Retinal pigment epithelial cell (primary cell): ENCODE measurements at places on chromosomes 2 and 18.

- no peak for DNase-seq
Measured at GRCh38 chr2:113861740-113862139, 28.1 kb upstream of the ACTR3 start.

- no peak for DNase-seq
Measured at GRCh38 chr2:133836691-133837345, 268.6 kb upstream of the NCKAP5 start.

- no peak for DNase-seq
Measured at GRCh38 chr2:174666845-174667244, 69.2 kb upstream of the WIPF1 start.

DNA sequence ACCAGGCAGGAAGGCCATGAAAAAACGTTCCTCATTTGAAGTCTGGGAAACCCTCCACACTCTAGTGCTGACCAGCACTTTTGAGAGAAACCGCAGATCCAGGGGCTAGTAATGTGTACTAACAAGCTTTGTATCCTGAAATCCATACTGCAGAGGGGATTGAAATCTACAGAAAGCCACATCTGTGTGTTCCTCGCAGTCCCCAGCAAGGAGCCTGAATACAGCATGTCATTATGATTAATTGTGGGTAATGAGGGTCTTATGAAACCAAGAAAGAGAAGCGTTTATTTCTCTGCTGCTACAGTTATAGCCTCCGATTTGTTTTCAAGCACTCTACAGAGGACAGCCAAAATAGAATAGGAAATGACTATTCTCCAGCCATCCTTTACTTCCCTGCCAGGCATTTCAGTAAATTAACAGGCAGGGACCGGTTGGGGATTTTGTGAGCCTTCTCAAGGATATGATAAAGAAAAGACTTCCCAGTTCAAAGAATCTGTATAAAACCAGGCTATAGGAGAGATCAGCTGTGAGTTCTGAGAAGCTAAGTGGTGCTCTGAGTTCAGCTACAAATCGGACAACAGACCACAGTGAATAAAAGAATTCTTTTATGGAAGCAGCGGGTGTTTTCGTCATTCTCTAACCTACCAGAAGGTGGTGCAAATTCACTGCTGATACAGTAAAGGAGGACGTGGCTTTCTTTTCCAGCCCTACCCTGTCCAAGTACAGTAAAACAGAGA is 133.4 kb downstream of the INSIG2 start:
- peak; percentile 34 for DNase-seq

- no peak for DNase-seq
Measured at GRCh38 chr2:174383796-174384195, 11.7 kb upstream of the SCRN3 start.

- no peak for DNase-seq
Measured at GRCh38 chr18:13620206-13620672, 106.1 kb downstream of the FAM210A start.

GRCh38 chr2:185208261-185208660 is 530.3 kb upstream of the FSIP2 start:
- DNase-seq = no peak

DNA sequence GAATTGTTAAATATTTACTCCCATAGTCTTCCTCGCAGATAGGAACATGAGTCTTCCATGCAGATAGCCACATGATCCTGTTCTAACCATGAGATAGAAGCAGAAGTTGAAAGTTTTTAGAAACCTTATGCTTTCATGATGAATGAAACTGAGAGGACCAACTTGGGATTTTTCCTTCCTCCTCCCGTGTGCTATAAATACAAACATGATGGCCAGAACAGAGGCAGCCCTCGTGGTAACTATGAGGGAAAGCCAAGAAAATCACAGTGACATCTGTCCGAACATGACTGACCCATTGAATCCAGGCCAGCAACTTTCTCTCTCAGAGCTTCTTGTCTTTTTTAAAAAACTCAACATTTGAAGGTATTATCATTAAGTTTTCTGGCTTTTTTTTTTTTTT is 78.5 kb downstream of the ACAA2 start:
- DNase-seq = no peak

DNA sequence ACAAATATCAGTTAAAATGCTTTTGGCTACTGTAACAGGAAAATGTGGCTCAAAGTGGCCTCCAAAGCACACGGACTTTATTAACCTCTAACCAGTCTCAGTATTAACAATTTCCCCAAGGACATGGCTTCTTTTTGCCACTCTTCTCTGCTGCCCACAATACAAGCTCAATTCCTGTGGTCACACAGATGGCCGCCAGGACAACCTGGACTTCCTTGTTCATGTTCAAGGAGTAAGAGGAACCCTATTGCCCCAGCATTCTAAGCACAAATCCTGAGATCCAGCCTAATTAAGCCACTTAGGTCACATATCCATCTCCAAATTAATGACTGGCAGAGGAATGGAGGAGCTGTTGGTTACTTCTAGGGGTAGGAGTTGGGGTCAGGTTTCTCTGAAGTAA is 38.2 kb downstream of the AOX1 start:
- no peak for DNase-seq

GRCh38 chr2:239142296-239142695 is 258.5 kb downstream of the HDAC4 start:
- no peak for DNase-seq

- no peak for DNase-seq
Measured at GRCh38 chr2:211766689-211767088, 771.9 kb downstream of the ERBB4 start.

DNA sequence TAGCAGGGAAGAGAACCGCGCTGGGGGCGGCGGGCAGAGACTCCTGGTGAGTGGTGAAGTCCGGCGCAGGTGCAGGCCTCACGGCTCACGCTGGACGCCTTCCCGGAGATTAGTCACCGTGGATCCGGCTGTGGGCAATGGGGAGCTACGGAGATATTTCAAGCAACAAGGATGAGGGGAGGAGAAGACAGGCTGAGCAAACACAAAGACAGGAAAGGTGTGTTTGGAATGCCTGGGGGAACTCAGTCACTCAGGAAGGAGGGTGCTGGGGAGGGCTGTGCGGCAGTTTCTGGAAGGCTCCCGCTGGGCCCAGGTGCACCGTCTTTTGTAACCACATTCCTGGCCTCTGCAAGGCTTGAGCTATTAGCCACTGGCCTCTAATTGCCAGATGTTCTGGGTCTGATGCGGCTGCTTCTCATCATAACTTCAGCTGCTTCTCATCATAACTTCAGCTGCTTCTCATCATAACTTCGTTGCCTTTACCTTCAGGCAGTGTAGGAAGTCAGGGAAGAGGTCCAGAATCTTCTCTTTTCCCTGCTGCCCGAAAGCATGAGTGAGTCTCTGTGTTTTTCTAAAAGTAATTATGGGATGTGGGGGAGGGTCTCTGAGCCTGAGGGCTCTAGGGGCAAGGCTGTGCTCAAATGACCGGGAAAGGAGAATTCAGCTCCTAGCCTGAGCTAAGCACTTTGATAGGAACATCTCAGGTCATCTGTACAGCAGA is 118.9 kb downstream of the PXDN start:
- no peak for DNase-seq

- DNase-seq = no peak
Measured at GRCh38 chr2:119432851-119433522, 1.3 kb downstream of the TMEM37 start.
